ENCODE measurements at places on chromosomes 2 and 18.

DNA sequence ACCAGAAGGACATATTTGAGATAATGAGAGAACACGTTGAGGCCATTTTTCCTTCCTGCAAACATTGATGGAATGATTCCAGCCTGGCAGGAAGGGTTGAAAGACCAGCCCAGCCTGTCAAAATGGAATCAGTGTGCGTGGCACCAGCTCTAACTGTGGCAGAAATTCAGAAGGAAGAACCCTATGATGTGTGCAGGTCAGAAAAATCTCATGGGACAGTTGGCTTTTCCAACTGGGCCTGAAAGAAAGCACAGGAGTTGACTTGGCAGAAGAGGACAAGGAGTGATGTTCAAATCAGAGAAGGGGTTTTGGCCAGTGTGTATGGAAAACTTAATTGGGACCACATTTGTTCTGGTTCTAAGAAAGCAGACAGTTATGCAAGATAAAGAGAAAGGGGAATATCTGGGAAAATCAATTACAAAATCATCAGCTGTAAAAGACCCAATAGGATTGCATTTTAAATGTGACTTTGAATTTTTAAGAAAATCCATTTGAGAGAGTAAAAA is 192.8 kb upstream of the PID1 start:
- no peak for DNase-seq

DNA sequence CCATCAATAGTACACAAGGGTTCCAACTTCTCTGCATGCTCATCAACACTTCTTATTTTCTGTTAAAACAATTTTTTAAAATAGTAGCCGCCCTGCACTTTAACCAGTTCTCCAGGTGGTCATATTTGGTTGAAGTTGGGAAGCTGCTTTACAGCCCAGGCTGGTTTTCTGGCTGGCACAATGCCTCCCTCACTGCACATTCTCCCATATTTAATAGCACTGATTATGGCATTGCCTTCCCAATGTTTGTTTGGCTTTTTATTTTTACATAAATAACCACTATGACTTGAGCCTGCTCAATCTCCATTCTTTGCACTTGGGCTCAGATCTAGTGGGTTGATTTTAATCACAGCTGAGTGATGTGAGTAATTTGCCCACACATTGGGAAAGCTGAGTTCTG is 111.9 kb upstream of the MAP4K3 start:
- no peak for DNase-seq

- DNase-seq, result no peak
Measured at GRCh38 chr2:1755436-1756191, 11.3 kb upstream of the PXDN start.

DNA sequence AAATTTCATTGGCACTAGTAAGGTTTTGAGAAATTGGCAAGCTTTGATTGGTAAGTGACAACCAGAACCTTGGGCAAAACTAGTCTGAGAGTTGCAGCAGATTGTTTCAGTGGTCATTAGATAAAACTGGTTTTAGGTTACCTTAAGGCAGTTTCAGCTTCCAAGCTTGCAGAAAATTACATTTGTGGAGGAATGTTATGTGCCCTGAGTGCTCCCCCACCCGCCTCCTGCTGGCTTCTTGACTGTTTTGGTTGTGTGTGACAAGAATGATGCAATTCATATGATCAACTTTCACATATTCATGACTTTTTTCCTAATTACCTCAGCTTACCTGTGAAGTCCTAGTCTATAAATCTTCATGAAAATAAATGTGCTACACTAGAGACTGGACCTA is 599.5 kb upstream of the ZNF804A start:
- DNase-seq, result no peak

DNA sequence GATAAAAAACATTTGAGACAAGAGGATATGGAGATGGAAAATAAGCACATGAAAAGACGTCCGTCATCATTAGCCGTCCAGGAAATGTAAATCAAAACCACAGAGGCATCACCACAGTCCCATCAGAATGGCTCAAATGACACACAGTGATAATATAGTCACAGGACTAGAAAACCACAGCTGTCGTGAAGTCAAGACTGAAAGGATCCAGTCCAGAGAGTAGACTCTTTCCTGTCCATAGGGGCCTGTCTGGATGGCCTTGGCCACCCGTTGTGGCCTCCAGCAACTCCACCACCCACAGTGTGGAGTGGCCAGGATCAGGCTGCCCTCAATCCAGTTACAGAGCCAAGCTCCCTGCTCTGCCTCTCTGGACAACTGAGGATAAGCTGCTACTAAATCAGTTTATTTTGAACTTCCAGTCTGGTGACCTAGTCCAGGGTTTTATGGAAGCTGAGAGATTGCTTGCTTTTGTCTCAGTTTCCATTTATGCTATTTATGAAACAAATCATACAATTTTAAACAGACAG is 60.4 kb downstream of the RHOB start:
- DNase-seq, result no peak

DNA sequence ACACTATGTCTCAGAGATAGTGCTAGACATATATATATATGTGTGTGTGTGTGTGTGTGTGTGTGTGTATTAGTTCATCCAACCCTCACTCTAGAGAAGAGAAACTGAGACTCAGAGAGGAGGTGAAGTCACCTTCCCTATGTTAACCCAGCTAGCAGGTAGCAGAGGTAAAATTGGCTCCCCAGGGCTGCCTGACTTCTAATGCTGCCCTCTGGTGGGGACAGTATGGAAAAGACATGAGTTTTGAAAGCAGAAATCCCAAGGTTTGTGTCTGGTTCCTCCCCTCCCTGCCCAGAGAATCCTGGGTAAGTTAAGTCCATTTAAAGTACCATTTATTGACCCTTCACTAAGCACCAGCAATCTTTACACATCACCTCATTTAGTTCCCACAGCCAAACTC is 137.7 kb downstream of the THNSL2 start:
- DNase-seq, result no peak

GRCh38 chr2:138922973-138923563 is 142.9 kb upstream of the NXPH2 start:
- DNase-seq, result peak; percentile 57

GRCh38 chr2:134491022-134491421 is 227.8 kb downstream of the TMEM163 start:
- no peak for DNase-seq

DNA sequence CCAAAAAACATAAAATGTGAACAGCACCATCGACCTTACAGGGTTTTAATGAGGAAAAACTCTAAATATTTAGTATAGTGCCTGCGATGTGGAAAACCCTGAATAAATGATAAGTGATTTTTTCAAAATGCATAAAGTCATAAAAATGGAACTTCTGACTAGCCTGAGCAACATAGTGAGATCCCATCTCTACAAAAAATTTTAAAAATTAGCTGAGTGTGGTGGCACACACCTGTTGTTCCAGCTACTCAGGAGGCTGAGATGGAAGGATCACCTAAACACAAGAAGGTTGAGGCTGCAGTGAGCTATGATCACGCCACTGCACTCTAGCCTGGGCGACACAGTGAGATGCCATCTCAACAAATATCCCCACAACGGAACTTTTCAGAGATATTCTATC is 4.2 kb downstream of the GGCX start:
- no peak for DNase-seq

GRCh38 chr2:112260295-112260625 is 5.4 kb upstream of the ZC3H8 start:
- no peak for DNase-seq

GRCh38 chr2:146481629-146482028 is 1363.2 kb upstream of the ACVR2A start:
- no peak for DNase-seq

- no peak for DNase-seq
Measured at GRCh38 chr18:49534846-49535601, 26.8 kb upstream of the LIPG start.

- peak; percentile 12 for DNase-seq
Measured at GRCh38 chr18:33838054-33838453, 260.0 kb downstream of the ASXL3 start.

- peak; percentile 91 for DNase-seq
Measured at GRCh38 chr2:56474412-56475158, 290.8 kb downstream of the CCDC85A start.

DNA sequence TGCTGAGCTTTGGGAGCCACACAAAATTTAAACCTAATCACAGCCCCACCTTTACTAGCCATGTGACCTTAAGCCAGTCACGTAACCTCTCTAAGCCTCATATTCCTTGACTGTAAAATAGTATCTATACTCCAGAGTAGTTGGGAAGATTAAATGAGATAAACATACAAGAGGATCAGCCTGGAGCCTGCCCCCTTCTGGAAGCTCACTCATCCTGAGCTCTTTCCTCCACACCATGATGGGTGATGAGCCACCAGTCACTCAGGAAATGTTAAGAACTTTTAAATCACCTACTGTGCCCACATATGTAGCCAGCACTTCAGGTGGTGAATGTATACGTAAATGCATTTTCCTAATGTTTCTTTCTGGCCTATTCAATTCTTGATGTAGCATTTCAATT is 195.9 kb upstream of the DDX18 start:
- DNase-seq, result no peak

- DNase-seq, result no peak
Measured at GRCh38 chr2:148653437-148653836, 8.9 kb downstream of the EPC2 start.

DNA sequence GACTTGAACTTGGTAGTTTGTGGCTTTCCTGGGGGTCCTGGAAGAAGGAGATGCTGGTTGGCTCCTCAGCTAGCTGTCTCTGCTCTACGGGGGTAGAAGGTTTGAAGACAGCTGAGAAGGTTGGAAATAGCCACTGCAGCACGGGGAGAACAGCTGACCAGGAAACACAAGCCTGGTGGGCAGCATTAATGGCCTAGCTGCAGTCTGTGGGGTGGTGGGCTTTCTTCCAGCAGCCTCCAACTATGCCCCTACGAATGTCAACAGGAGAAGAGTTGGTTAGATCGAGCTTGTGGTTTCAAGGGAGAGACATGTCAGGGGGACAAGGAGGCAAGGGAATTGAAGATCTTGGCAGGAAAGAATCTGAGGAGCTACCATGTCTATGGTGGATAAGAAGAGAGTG is 38.9 kb downstream of the PMAIP1 start:
- DNase-seq, result no peak

DNA sequence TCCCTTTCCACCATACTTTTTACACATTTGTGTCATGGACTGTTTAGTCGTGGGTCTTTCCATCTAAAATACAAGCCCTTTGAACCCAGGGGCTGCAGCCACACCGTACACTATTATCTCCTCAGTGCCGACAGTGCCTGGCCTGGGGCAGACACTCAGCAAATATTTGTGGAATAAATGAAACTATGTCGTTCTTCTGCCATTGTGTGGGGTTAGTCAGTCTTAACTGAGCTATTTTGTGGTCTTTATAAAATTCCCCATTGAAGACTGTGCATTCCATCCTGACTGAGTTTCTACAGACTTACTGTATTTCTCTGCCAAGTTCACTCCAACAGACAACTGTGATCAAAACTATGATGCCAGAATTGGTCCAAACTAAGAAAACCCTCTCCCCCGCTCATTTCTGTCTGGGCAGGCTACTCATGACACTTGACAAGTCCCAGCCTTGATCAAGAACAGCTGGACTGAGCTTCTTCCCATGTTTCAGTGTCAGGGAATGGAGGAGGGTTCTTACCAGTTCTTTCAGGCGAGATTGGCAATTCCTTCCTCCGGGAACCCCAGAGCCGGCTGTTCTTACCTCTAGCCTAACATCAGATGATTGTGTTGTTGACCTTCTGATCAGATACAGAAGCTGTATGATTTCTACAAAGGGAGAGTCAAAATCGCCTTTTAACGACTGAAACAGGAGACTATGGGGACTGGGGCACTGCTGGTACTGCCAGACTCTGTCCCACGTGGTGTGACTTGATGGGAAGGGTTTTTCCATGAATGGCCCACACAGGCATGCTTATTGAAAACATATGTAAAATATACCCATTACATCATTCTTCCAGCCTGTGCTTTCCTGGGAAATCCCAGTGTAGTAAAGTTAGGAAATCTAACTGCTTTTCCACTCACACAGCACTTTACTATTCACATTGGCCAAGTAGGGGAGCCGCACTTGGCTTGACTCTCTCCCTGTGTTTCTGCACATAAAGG is 77.4 kb upstream of the NPAS2 start:
- no peak for DNase-seq

- no peak for DNase-seq
Measured at GRCh38 chr2:222904557-222905258, 43.9 kb downstream of the ACSL3 start.

DNA sequence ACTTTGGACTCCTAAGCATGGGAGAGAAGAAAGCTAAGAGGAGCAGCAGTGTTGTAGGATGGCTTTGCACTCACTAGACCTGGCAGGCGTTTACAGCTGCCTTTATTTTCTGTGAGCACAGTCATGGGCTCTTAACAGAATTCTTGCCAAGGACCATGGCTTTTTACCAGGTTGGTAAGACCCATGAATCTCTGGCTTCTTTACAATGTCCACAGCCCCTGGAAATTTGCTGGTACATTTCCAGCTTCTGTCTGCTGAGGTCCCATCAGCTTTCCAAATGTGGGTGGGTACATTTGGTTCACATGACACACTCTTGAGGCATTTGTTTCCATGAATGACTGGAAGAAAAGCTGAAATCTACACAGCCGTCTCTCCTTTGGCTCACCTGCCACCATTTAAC is 162.7 kb downstream of the PPP1R1C start:
- no peak for DNase-seq

DNA sequence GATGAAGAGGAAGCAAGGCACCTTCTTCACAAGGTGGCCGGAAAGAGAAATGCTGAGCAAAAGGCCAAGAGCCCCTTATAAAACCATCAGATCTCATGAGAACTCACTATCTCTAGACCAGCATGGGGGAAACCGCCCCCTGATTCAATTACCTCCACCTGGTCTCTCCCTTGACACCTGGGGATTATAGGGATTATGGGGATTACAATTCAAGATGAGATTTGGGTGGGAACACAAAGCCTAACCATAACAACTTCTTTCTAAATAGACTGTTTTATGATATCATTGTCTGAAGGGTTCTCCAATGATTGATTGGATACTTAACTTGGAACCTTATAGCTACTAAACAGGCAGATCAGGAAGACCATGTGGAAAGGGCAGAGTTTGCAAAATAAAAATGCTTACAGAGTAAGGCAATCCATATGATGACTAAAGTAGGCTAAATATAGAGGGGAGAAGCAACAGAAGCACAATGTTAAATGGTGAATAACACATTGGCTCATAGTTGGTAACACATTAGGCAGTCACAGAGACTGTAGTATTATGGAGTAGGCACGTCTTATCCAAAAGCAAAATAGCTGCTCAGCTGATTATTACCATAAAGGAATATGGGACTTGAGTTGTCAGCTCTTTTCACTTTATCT is 179.0 kb downstream of the BARD1 start:
- no peak for DNase-seq

- DNase-seq, result no peak
Measured at GRCh38 chr2:114056294-114057143, 166.6 kb downstream of the ACTR3 start.
